ENCODE measurements at places on chromosomes 5 and 9.

DNA sequence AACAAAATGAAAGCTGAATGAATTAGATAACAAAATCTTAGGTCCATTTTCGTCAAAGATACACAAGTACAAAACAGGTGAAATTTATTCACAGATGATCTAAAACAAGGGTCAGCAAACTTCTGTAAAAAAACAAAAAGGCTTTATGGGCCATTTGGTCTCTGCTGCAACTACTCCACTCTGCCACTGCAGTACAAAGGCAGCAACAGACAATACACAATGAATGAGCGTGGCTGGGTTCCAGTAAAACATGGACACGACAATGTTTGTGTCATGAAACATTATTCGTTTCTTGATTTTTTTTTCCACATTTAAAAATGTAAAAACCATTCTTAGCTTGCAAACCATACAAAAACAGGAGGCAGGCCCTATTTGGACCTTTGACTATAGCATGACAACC, 71.9 kb downstream of the ECPAS start:
- no peak for DNase-seq

- no peak for DNase-seq
Observed at GRCh38 chr5:141680178-141680577, 1.9 kb downstream of the ARAP3 start.

- peak; percentile 3 for DNase-seq
Observed at GRCh38 chr9:92992549-92992948, 45.2 kb downstream of the FGD3 start.

DNA sequence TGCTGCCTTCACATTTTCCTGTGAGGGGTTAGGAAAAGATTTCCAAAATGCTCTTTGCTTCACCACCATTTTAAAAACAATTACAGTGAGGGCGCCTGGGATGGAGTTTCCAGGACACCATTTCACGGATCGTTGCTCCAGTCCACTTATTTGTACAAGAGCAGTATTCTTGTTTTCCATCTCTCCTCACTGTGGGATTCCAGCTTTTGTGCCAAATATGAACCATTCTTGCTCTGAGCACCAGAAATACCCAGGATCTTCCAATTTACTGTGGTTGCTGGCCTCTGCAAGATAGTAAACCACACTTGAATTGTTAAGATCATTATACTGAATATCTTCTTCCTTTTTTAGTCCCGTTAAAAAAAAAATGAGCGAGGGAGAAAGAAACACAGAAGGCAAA, 899.5 kb downstream of the TLE1 start:
- DNase-seq = no peak

DNA sequence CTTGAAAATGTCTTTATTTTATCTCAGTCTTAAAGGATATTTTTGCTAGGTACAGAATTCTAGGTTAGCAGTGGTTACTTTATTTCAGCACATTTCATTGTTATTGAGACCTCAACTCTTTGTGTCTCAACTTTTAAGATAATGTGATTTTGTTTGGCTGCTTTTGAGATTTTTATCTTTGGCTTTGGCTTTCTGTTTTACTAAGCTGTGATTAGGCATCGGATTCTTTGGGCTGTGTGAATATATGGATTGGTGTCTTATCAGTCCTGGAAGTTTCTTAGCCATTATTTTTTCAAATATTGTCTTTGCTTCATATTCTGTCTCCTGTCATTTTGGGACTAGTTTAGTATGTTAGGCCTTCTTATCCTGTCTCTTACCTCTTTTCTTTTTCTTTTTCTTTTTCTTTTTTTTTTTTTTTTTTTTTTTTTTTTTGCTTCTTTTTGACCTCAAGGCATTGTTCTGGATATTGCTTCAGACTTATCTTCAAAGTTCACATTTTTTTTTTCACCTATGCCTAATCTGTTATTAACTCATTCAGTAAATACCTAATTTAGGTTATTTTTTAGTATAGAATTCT, 20.1 kb upstream of the APC start:
- no peak for DNase-seq

- no peak for DNase-seq
Observed at GRCh38 chr5:166719991-166720390, 1571.5 kb upstream of the WWC1 start.

DNA sequence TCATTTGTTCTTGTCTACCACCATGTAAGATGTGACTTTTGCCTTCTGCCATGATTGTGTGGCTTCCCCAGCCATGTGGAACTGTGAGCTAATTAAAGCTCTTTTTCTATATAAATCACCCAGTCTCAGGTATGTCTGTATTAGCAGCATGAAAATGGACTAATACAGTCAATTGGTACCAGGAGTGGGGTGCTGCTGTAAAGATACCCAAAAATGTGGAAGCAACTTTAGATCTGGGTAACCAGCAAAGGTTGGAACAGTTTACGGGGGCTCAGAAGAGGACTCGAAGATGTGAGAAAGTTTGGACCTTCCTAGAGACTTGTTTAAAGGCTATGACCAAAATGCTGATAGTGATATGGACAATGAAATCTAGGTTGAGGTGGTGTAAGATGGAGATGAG, 488.9 kb downstream of the ISL1 start:
- DNase-seq = no peak

DNA sequence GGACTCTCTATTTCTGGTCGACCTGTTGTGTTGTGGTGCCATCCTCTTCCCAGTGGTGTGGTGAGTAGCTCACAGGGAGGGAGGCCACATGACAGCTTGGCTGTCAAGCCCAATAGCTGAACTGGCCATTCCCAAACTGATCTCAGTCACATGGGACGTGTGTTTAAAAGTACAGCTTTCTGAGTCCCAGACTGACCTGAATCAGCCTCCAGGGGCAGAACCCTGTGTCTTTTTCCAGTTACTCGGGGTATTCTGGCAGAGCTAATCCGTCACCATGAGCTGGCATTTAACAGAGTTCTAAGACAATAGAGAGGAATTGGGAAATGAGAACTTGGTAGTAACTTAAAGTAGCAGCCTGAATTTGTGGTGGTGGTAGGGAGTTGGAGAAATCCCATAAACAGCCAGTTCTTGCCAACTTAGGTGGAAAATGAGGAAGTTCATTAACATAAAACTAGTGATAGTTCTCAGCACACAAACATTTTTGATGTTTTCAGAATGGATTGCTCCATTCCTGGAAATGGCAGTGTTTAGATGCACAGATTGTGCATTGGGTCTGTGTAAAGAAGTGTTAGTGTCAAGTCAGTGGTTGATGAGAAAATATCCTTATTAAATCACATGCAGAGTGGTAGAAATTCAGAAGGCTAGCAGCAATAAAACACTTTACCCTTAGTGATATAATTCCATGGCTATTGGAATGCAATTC, 50.9 kb downstream of the GPR107 start:
- DNase-seq = no peak

DNA sequence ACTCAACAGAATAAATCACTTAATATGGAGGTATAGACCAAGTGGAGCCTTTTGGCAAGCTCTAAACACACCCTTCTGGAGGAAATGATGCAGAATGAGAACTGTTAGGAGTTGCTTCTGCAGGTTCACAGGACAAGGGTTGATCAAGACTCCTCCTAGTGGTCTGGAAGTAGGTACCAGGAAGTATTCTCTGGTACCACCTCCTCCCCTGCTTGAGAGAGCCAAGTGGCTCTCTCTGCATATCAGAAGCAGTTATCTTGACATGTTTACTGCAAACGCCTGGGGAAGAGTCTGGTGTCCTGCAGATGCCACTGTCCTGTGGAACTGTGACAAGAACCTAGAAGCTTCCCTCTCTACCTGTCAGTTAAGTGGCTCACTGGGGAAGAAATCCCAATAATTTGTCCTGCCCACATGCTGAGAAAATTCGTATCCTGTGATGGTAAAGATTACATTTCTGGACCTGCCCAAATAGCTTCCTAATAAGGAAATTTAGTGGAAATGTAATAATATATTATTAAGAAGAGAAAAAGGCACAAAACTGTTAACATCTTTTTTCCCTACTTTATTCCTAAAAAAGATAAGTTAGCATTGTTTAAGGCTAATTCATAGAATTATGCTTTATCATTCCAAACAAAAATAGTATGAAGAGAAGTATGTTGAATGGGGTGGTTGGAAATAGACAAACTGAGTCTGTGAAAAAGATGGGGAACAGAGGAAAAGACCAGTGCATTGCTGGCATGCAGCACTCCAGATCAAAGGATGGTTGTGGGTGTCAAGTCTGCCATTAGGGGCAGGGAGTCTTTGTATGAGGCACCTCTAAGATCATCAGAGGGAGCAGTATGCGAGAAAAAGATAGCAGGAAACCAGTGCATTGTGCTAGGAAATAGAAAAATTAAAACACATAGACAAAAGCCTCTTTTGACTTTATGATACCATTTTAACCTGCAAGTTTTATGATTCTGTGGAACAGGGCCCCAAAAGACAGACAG, 118.8 kb downstream of the CDC42SE2 start:
- DNase-seq = peak; percentile 63

GRCh38 chr9:24572406-24572805, 26.7 kb upstream of the IZUMO3 start:
- no peak for DNase-seq

- no peak for DNase-seq
Observed at GRCh38 chr9:12416716-12417115, 276.5 kb upstream of the TYRP1 start.

- DNase-seq = no peak
Observed at GRCh38 chr5:50535393-50535792, 94.3 kb upstream of the EMB start.

DNA sequence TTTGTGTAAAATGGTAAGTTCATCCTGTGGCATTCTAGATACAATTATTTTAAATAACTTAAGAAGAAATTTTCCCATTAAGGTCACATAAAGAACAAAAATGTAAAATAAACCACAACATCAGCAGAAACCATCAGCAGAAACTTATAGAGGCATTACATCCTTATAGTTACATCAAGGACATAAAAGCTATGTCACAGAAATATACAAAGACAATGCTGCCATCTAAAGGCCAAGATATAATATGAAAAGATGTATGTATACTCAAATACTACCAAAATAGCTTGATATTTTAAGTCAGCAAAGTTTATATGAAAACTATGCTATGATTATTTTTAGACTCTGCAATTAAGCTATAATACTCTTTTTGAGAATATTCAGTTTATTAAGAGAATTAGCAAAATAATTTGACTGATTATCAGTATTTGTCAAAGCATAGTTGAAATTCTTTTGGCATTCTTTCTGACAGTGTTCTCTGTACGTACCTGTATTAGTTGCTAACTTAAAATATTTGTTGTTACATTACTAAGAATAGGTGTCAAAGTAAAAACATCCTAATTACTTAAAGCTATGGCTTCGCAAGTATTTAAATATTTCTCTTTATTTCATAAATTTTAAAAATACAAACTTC, 36.2 kb downstream of the FBXL17 start:
- peak; percentile 12 for DNase-seq

GRCh38 chr5:111461255-111461671, 51.1 kb downstream of the STARD4 start:
- peak; percentile 73 for DNase-seq

DNA sequence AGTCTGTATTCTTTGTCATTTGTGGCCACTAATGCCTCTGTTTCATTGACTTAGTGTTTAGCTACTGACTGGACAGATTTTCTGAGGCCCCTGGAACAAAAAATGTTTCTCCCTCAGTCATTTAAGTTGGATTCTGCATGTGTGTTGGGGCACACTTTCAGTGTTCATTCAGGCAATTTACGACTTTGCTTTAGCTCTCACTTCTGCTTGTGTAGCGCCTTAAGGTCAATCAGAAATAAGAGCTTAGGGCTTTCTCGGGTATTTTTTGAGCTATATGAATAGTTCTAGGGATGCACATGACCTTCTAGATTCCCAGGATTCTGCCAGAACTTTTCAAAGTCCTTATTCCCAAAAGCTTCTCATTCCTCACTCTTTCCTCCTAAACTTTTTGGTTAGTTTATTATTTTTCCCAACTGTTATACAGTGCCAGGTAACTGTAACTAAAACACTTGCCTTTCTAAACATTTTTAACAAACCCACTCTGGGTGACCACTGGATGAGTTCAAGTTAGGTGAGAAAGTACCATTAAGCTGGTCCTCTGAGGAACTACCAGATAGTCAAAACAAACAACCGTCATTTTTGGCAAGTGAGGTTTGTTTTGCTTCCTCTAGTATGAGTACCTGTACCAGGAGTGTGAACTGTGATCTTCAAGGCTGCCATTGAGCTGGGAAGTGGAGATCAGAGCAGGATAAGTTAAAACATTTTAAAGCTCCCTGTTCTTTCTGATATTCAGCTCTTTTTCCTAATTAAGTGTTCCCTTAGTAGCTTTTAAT, 571.3 kb upstream of the TLE4 start:
- DNase-seq = no peak

GRCh38 chr5:152632360-152632759, 227.3 kb upstream of the NMUR2 start:
- no peak for DNase-seq

- no peak for DNase-seq
Observed at GRCh38 chr5:103565719-103566118, 3.1 kb upstream of the NUDT12 start.

DNA sequence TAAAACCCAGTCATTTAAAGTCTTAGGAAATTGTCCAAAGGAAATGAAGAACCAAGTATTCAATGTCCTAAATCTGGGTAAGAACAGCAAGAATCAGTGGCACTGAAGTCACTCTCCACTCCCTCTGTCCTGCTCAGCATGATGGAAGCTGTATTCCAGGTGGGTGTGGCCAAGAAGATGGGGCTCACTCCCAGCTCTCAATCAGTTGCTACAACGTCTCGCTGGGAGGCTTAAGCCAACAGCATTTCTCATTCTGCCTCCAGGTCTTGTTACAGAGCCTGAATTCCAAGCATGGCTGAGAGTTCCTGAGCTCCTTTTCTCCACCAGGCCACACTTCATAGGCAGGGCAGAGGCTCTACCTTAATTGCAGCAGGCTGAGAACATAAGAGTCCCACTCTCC, 41.2 kb upstream of the TRIO start:
- DNase-seq = no peak

DNA sequence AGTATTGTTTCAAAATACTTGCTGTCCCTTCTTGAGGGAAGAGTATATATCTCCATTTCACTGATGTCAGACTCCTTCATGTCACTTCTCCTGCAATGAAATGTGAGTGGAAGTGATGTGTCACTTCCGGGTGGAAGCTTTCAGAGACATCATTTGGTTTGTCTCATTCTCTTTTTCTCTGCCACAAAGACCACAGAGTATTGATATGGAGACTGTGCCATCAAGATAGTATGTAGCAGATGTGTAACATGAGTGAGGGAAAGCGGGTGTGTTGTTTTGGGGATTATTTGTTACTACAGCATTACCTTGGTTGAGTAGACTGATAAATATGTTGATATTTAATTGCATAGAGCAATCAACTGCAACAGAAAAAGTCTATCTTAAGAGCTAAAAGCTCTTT, 169.8 kb downstream of the FBXL7 start:
- DNase-seq = no peak

Measured in D341Med (cell line).